CD4-positive, CD25-positive, alpha-beta regulatory T cell (primary cell): ENCODE measurements at places on chromosomes 13 and 19.

DNA sequence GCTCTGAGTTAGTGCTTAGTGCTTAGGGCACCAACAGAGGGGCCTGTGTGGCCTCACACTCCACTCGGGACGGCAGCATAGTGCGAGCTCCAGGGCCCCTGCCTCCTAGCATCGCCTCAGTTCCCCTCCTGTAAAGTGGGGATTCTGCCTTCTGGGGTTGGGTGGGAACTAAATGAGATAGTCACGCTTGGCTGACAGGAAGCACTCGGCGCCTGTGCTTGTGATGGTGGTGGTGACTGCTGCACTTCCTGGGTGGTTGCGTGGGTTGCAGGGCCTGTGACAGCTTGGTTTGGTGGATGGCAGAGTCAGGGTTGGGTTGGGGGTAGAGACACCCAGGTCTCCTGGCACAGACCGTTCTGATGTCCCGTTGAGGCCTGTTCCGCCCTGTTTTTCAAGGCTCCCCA is 7.7 kb downstream of the PLEKHF1 start:
- peak; percentile 94 for DNase-seq

DNA sequence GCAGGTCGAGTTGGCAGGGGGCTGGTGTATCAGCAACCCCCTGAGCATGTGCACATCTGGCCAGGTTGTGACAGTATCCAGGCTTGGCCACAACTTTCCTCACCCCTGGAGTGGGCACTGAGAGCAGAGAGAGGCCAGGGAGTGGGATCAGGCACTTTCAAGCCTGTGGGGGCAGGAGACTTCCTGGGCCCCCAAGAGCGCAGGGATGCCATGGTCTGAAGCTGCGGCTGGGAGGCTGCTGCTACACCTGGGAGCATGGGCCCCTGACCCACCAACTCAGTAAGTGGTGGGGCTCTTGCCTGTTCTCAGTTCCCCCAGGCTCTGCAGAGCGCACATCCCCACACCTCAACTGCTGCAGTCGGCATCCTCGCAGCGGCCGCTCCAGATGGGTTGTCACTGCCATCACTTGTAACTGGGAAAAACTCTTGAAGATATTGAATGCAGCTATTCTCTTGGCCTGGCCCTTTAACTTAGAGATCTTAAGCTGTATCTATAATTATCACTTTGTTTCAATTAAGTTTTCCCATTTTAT is 245.4 kb upstream of the SLITRK1 start:
- no peak for DNase-seq

- no peak for DNase-seq
These were observed 15.1 kb downstream of the IFT88 start for GRCh38 chr13:20582026-20582425.

DNA sequence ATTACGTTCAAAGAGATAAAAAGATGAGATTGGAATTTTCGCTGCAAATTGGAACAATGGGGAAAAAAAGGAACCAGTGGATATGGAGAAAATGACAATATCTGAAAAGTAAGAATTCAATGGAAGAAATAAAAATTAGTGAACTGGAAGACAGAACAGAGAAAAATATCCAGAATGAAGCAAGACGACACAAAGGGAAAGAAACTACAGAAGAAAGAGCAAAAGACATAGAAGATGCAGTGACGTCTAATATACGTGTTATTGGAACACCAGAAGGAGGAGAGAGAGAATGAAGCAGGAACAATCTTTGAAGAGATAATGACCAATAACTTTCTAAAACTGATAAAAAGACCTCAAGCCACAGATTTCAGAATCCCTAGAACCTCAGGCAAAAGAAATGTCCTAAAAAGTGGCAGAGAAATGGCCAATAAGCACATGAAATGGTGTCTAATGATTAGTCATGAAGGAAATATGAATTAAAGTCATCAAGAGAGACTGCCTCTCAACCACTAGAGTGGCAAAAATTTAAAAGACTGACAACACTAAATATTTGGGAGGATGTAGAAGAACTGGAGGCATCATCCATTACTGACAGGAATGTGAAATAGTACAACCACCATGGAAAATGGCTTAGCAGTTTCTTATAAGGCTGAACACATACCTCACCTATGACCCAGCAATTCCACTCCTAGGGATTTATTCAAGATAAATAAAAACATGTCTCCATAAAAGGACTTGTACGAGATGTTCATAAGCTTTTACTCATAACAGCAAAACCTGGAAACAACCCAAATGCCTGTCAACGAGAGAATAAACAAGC is 56.5 kb downstream of the GADD45B start:
- no peak for DNase-seq

DNA sequence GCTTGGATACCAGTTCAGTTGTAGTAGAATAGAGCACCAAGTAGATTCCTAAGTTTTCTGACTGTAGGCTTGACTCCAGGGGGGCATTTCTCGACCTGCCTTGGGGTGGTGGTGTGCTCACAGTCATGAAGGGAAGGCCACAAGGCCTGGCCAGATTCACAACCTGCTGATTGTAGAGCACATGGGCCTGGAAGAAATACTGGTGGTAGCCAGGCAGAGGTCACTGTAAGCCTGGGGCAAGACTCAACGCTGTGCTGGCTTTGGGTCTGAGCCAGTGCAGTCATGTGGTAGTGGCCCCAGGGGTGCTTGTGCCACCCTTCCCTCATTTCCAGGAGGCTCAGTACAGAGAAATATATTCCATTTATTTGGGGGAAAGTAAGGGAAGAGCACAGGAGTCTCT is 832.3 kb upstream of the SLC10A2 start:
- no peak for DNase-seq

DNA sequence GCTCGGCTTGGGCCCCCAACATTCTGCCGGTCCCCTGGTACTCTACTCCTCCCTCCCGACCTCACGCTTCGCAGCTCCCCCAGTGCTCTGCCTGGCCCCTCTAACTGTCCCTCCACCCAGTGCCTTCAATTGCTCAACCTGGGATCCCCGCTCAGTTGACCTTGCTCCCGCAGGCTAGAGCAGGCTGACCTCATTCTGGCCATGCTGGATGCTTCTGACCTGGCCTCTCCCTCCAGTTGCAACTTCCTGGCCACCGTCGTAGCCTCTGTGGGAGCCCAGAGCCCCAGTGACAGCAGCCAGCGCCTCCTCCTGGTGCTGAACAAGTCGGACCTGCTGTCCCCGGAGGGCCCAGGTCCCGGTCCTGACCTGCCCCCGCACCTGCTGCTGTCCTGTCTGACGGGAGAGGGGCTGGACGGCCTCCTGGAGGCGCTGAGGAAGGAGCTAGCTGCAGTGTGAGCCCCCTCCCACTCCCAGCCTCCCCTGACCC is 3.6 kb downstream of the GTPBP3 start:
- DNase-seq = no peak

DNA sequence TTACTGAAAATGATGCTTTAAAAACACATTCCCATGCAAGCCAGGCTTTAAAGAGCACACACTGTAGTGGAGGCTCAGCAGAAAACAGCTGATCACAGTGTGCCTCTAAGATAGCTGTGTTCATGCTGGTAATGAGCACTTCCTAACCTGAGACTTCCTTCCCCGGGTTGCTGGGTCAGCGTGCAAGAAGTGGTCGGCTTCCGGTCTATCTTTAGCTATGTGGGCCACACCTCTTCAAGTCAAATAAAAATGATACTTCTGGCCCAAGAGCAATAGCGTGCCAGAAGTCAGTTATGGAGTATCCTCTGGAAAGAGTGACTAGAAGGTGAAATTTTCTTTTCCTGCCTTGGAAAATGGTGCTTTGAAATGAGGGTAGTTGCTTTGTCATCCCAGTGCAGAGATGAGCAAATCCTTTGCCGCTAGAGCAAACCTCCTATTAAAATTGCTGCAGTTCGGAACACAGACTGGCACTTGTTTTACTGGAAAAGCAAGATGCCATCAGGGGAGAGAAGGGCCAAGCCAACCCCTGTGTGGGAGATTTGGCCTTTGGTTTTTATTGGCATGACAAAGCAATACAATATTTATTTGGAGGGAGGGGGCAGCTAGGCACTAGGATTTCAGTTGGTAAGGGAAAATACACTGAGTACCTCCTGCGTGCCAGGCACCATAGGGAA is 64.2 kb downstream of the ARHGAP35 start:
- DNase-seq = peak; percentile 16

DNA sequence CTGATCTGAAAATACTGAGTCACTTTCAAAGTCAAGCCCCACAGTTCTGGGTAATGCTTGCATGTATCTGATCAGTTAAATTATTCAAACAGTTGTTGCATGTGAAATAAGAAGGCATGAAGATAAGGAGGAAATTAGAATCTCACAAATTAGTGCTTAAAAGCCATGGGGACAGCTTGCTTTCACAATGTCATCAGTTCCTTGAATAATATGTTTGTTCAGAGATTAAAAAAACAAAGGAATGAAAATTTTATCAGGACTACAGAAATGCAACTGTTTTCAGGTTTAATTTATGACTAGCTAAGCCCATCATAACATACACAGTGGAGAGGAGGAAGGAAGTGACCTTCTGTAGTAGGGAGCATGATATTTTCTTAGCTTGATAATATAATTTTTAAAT is 150.1 kb downstream of the OXGR1 start:
- DNase-seq = no peak

DNA sequence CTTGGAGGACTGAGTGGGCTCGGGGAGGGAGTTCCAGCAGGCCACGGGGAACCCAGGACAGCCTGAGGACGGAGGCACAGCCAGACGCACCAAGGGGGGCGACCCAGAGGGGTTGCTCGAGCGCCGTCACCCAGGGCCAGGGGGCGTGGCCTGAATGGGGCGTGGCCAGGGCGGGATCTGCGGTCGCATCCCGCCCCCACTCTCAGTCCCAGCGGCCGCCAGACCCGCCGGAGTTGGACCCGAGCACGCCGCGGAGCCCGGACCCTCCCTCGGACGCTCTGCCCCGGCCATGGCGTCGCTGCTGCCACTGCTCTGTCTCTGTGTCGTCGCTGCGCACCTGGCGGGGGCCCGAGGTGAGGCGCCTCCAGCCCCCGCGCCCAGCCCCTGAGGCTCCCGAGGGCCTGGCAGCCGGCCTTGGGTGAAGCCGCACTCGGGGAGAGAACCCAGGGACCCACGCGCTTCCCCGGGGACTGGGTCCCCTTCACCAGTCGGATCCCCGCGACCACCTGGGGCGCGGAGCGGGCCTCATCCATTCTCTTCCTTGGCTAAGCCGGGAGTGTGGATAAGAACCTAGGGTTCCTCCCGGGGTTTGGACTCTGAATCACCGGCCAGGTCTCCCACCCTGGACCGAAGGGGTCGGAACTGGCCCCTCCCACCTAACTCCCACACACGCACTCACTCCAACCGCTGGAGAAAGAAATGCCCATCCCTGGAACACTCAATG is at the start of gene CILP2:
CILP2 (plus strand) TSS at position 205 of the 724 bp plus-strand sequence; CDS start at position 290, 85 bp downstream.
- no peak for DNase-seq

DNA sequence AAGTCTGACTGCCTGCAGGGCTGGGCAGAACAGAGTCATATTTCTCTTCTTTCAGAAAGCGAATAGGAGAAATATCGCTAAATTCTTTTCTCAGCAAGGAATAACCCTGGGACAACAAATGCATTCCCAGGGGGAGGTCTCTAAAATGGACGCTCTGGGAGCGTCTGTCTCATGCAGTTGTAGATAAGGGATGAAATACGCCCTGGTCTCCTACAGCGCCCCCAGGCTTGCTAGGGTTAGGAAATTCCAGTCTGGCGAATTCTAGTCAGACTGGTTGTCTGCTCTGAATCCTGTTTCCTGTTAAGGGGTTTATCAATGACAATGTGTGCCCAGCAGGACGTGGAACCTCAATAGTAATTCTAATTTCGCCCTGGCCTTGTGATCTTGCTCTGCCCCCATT is 1214.1 kb downstream of the DIAPH3 start:
- DNase-seq = no peak

GRCh38 chr13:104309431-104309830 is 1243.2 kb upstream of the SLC10A2 start:
- no peak for DNase-seq

DNA sequence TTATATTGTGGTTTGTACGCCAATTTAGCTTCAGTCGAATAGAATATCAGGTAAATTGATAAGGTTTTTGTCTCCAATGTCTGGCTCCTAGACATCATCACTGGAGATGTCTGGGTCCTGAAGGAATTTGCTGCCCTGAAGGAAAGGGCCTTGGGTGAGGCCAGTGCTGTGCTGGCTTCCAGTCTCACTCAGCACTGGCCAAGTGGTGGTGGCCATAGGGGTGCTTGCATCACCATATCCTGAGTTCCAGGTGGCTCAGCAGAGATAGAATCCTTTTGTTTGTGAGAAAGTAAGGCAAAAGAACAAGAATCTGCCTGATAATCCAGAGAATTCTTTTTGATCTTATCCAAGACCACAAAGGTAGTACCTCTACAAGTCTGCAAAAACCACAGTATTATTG is 39.1 kb downstream of the UQCRFS1 start:
- no peak for DNase-seq

GRCh38 chr13:21884965-21885567 is 214.2 kb downstream of the FGF9 start:
- peak; percentile 33 for DNase-seq

DNA sequence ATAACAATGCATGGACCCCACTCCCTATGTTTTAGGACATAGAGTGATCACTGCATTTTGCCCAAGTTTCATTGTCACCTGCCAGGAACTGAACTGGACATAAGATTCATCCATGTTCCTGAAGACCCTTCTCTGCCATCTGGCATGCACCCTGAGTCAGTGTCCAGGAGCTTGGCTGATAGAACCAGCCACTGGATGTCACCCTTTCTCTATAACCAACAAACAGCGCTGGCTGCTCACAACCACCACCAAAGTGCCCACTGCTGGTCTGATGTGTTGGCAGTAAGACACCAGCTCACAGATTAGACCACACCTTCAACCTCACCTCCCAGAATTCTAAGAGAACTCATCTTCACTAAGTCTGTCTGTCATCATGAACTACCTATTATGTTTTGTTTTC is 333.4 kb downstream of the ITGBL1 start:
- no peak for DNase-seq

DNA sequence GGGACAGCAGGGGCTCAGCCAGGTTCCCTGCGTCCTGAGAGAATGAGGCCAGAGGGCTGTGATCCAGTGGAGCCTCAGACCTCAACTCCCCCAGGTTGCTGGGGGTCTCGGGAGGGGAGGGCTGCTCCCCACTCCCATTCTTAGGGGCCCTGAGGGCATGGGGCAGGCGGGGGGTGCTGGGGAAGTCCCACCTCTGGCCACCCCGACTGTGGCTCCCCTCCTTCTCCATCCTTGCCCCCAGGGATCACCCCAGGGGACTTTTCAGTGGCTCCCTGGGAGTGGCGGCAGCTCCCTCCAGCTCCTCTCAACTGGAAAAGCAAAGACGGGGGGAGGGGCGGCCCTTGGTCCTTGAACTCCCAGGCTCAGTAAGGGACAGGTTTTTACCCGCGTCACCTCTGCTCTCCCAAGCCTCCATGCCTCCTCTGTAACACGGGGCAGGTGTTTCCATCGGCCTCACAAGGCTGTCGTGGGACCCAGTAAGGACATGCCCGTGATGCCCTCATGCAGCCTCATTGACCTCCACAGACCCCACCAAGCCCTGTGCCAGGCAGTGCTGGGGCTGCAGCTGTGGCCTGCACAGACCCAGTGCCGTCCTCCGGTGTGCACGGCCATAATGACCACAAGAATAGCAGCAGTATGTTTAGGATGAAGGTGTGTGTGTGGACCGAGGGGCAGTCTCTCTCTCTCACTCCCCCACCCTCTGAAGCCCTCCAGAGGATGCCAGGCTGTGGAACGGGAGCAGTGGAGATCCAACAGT is 11.6 kb upstream of the TOMM40 start:
- DNase-seq = no peak
